Cerebellar cortex (tissue), 1 donor: ENCODE measurements at places on chromosomes 16 and 17.
A peak's percentile ranks its signal among the peaks of the same experiment; 100 is the strongest.

DNA sequence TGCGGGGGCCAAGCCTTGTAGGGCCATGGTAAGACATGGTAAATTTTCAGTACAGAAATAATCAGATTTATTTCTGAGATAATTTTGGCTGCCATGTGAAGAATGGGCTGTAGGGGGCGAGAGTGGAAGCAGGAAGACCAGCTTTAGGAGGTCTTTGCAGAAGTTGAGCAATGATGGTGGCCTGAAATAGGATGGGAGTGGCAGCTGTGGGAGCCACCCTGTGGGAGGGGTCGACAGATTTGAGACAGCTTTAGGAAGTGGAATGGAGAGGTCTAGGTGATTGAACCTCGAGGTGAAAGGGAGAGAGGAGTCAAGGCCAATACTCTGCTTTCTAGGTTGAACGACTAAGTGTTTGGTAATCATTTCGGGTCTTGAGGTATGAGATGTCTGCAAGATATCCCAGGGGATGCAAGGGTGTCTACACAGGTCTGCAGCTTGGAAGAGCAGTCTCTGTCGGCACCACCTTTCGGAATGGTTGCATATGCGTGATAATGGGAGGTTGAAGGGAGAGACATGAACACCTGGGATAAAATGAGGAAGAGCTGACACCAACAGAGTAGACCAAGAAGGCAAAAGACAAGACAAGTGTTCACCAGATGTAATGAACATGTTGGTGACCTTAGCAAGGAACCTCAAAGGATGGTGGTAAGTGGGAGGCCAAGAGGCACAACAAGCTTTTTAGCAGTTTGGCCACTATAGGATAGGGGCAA is 4.2 kb upstream of the ATXN7L3 start:
- peak; percentile 76 for DNase-seq

DNA sequence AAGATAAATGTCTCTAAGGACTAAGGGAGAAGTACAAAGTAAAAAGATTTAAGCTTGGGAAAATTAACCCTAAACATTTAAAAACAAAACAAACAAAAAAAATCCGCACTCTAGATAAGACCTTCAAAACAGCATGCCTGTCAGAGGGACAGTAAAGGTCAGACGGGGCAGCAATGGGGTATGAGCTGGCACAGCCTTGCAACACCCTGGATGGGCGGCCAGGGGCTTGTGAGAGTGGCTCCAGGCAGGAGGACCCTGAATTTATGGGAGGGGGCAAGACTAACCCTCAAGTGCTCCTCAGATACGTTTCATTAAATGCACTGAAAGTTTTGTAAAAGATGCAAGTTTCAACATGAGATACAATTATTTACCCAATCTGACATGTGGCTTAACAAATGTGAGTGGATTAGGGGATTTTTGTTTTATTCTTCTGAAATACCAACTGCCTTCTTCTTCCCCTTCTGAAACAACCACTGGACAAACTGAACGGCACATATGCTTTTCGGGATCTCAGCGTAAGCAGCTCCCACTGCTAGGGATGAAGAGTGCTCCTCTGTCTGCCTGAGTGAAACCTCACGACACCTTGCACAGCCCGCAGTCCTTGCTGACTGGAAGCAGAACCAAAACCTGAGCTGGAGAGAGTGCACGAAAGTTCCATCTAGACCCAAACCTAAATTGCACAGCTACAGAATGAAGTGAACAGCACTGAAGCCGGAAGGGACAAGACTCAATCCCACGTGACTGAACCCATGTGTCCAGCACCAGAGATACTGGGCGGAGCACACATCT is 128.4 kb downstream of the ANKRD11 start:
- no peak for DNase-seq

- DNase-seq, result no peak
These were observed 50.3 kb downstream of the KSR1 start for GRCh38 chr17:27506348-27507218.

DNA sequence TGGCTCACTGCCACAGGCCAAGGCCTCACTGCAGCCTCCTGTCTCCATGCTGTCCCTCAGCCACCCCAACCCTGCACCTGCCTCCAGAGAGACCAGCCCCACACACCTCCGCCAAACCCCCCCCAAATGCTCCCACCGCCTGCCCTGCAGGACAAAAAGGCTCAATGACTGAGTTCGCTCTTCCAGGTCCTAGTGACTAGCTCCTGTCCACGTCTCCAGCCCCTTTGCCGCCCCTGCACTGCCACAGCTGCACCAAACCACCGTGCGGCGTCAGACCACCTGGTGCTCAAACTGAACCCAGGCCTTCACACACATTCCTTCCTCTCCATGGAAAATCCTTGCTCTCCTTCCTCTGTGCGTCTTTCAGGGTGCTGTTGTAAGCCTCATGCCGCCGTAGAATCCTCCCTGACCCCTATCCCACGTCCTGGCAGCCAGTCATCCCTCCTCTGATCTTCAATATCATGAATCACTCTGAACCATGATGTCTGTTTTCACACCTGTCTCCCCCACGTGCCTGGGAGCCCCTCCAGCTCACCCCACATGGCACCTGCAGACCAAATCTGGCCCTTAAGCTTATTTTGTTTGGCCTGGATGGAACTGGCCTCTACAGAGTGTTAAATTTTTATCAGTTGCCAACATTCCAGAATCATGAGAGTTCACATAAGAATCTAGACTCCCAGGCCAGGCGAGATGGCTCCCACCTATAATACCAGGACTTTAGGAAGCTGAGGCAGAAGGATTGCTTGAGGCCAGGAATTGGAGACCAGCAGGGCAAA is 4.3 kb upstream of the GSG1L start:
- no peak for DNase-seq

DNA sequence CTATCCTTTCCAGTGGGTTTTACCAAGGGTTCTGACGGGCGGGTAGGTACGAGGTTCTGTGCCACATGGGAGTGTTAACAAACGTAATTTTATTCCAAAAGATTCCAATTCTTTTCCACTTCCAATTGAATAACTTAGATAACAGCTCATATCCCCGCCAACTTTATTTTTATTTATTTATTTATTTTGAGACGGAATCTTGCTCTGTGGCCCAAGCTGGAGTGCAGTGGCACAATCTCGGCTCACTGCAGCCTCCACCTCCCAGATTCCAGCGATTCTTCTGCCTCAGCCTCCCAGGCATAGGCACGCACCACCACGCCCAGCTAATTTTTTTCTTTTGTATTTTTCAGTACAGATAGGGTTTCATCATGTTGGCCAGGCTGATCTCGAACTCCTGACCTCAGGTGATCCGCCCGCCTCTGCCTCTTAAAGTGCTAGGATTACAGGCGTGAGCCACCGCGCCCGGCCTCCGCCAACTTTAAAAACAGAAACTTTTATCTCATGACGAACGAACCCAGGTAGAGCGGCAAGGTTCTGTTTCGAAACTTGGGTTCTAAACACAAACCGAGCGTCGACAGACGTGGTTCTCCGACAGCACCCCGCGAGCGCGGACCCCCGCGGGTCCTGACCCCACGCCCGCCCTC is 613 bp downstream of the ECI1 start:
- DNase-seq, result no peak

GRCh38 chr16:87764600-87765472 is 950 bp downstream of the KLHDC4 start:
- DNase-seq, result no peak

- peak; percentile 18 for DNase-seq
These were observed 36.4 kb downstream of the CLEC16A start for GRCh38 chr16:10980813-10981212.

- no peak for DNase-seq
These were observed 28.2 kb downstream of the HELZ start for GRCh38 chr17:67216578-67217320.

- DNase-seq, result no peak
These were observed 4.8 kb downstream of the CTRB2 start for GRCh38 chr16:75202069-75202590.

DNA sequence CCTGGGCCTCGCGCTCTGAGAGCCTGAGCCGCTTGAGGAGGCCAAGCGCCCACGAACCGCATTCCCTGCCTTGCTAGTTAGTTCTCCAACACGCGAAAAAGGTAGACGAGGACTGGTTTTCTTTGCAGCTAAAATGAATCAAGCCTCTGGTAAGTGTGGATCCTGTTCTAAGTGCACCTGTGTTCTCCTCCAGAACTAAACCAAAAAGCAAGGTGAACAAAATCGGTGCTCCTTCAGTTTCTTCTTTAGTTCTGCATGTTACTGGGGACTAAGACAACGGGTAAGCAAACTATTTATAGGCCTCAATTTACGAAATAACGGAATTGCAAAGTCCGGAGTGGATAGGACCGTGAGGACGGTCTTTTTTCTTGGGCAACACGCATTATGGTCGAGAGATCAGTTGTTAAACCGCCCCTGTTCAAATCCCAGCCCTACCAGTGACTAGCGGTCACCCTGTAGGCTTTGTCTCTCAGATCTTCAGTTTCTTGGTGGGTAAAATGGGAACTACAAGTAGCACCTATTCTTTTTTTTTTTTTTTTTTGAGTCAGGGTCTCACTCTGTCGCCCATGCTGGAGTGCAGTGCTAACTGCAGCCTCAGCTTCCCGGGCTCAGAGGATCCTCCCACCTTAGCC is 993 bp upstream of the ANKRD11 start:
- no peak for DNase-seq

- DNase-seq, result no peak
These were observed 689.2 kb downstream of the WWOX start for GRCh38 chr16:78788696-78789095.

DNA sequence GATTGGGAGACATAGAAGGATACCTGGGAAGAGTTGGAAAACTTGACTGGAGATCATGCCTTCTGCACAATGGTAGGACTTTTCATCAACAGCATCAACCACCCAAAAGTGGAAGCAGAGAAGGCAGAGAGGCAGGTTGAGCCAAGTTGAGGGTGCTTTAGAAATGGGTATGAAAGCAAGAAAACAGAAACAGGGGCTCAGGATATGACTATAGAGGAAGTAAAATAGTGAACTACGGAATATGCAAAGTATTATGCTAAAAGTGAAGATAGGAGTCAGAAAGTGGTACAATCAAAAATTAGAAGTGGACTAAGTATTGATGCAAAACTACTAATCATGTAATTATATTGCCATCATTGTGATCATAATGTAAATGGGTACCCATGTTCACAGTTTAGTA is 16.1 kb upstream of the ARHGAP44 start:
- DNase-seq, result no peak
